ENCODE measurements at places on chromosomes 5 and 9. TPM values are rescaled to one million over a fixed set of nuclear protein-coding genes. Genes with fewer than 3 reads are reported as not detected.

DNA sequence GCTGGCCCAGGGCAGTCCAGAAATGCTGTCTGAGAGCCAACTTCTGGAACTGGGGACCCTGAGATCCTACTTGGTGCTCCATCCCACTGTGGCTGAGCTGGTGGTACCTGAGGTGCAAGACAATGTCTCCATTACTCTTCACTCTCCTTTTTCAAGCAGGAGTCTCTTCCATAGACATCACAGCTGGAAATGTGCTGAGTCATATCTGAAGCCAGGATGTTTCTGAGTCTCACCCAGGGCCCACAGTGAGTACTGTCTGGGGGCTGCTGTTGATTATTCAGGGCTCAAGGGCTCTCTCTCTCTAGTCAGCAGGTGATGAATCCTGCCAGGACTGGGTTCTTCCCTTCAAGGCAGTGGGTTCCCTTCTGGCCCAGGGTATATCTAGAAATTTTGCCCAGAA lies 145.2 kb upstream of the TAS2R1 start:
- H3K4me3 ChIP-seq = no peak overlapping the region
- no peak overlapping the region for H3K27ac ChIP-seq
- H3K4me1 ChIP-seq = peaks cover 3% of the 10 kb centered on the region
- no peak for DNase-seq
- H3K27me3 ChIP-seq = no peaks in the 10 kb centered on the region
- H3K36me3 ChIP-seq = no peaks in the 10 kb centered on the region

GRCh38 chr5:122310889-122311288 lies 1.1 kb upstream of the SNCAIP start:
- peak overlapping the region; percentile 94 for H3K4me3 ChIP-seq
- peak overlapping the region; percentile 88 for H3K27ac ChIP-seq
- H3K36me3 ChIP-seq = peaks cover 33% of the 10 kb centered on the region

Gene OR1Q1
- total RNA-seq = not detected

Gene BBLN
- 62.1 TPM for total RNA-seq
